ENCODE measurements at places on chromosomes 7 and 10.

- peak; percentile 58 for DNase-seq
These were observed 170.4 kb upstream of the C7orf33 start for GRCh38 chr7:148419856-148420832.

GRCh38 chr10:43224321-43224720 is 42.5 kb downstream of the RASGEF1A start:
- no peak for DNase-seq

DNA sequence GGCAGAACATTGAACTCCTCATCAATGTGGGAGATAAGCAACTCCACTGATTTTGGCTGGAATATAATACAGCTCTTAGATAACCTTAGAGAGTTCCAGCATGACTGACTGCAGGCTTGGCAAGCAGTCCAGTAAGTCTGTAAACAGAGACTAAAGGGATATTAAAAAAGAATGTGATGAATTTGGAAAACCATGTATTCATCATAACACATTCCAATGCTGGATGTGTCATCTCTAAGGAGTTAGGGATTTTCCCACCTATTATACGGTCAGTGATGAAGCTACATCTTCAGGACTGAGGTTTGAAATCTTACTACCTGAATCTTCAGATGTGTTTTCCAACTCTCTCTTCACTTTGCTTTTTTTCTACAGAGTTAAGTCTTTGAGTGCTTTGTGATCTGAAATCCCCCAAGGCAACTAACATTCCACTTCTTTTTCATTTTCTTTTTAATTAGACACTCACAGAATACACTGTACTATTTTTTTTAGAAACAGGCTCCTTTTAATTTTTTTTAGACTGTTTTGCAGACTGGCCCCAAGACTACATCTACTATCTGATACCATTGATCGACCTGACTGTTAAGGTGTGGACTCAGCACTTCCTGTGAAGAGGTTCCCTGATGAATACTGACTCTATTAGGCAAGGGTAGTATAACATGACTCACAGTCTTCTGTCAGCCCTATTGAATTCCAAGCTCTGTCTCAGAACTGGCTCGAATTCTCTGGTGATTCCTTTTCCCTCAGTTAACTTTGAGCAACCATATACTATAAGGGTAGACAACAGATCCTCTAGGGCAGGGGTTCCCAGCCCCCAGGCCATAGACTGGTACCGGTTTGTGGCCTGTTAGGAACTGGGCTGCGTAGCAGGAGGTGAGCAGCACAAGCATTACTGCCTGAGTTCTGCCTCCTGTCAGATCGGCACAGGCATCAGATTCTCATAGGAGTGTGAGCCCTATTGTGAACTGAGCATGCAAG is 678.2 kb downstream of the GRM8 start:
- no peak for DNase-seq

DNA sequence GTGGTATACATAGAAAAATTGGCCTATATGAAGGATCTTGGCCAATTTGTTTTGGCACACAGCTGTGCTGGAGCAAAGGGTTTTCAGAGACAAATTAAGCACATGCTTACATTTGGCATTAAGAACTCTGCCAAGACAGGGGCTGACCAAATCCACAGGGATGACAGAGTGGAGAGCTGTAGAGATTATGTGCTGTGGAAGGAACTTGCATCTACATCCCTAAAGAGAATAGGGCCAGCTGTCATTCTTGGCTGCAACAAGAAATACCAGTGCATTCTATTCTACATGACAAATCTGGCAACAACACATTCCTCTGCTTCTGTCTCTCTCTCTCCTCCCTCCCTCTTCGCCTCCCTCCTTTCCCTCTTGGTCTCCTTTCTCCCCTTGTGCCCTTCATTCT is 75.6 kb downstream of the POM121L12 start:
- no peak for DNase-seq

DNA sequence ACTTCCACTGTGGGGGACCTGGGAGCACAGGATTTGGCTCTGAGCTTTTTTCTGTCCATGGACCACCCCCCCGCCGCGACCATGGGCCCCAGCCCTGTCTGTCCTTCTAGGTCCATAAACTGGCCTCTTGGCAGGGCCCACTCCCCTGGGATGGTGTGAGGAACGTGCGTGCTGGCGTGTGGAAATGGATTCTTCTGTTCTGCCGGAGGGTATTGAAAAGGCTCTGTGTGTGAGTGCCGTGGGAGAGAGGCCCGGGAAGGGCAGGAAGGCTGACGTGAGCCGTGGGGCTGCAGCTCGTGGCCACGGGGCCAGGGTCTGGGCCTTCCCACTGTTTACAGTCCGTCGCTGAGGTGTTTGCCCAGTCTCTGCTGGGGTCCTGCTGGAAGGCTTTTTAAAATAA is 123.7 kb downstream of the GRK5 start:
- DNase-seq = no peak

DNA sequence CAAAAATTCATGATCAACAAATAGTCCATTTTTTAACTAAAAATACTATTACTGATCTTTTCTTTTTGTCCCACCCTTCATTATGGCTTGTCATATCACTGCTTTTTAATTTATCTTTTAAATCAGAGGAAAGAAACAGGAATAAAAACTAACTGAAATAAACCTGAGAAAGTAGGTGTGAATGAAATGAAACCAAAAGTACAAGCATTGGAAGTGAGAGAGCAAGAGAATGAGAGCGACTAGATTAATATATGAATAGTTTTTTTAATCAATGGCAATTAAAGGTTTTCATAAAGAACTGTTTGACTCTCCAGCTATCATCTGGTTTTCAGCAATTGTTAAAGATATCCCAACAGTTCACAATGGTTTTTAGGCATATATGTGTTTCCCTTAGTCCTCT is 137.8 kb downstream of the SPAG6 start:
- no peak for DNase-seq

GRCh38 chr10:740936-741431 is 51.5 kb upstream of the DIP2C start:
- no peak for DNase-seq

GRCh38 chr7:66015440-66016130 is 33.6 kb upstream of the GUSB start:
- no peak for DNase-seq

DNA sequence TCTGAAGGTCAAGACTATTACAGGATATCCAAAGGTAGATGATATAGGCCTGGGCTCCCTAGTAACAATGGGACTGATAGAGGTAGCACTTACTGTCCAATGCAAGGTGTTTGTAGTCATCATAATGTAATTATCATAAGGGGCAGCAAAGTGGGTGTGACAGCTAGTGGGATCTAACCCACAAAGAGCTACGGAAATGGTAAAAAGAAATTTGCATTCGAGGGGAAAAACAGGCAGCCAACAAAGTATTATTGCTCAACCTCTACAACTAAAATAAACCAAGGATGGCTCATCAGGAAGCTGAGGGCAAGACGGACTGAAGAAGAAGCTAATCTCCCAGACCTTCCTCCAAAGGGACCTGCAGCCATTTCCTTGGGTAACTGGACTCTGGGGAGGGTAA is 211.0 kb downstream of the WDR11 start:
- no peak for DNase-seq

GRCh38 chr7:95476904-95477594 is 8.7 kb upstream of the ASB4 start:
- peak; percentile 83 for DNase-seq

- DNase-seq = no peak
These were observed 106.1 kb upstream of the RSU1 start for GRCh38 chr10:16923309-16923708.

DNA sequence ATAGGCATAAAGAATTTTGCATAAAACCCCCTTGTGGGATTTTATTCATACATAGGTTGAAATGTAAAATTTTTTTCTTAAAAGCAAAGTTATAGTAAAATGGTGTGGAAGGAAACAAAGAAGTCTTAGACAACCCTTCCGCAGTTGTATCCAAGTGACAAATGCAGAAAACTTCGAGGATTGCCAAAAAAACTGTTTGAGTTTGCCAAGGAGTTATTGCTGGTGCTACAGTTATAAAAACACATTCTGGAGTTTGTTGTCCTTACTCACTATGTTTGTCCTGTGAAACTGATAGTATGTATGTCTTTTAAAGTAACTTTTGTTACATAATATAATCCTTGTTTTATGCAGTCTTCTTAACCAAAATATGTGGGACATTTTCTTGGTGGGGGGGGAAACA is 120.3 kb downstream of the FOXP2 start:
- no peak for DNase-seq

- DNase-seq = no peak
These were observed 24.9 kb upstream of the NPS start for GRCh38 chr10:127524229-127524628.

GRCh38 chr7:106657085-106657991 is 3.6 kb downstream of the CCDC71L start:
- DNase-seq = no peak

DNA sequence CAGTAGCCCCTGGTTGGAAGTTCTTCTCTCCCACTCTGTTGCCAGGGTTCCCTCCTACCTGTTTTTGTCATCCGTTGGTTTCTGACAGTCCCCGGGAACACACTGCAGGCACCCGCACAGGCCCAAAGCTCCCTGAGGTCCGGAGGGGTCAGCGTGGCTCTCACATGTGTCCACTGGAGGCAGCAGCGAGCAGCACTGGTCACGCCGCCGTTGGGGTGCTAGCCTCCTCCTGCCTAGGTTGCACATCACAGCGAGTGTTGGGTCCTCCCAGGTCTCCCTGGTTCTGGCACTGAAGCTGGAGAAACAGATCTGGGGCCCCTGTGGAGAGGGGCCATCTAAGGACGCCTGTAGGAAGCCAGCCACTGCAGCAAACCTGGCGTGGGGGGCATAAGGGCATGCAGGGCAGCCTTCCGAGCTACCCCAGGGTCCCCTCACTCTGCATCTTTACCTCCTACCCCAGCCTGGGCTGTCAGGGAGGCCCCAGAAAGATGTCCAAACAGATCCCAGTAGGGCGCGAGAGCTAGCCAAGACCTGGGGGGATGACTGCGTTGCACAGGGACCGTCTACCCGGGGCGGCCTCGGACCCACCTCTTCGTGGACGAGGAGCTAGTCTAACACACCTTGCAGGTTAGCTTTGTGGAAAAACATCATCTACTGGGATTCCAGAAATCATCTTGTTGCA is 28.9 kb downstream of the LRRC27 start:
- DNase-seq = peak; percentile 71

DNA sequence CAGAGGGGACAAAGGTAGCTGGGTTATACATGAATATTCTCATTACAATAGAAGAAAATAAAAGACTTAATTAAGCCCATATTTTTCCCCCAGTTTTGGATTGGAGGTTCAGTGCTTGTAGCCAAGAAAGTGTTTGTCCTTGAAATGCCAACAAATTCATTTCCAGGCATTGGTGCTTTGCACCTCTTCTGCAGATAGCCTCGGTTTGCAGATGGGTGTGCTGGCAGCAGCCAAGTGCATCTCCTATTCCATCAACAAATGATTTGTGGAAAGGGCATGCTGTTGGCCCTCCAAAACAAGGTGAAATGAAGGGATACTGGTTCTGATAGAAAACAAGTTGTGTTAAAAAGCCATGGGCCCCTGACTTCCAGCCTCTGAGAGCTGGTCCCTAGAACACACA is 187.3 kb downstream of the DPY19L1 start:
- DNase-seq = no peak

GRCh38 chr10:31625566-31625965 is 303.1 kb downstream of the ARHGAP12 start:
- no peak for DNase-seq

- DNase-seq = no peak
These were observed 32.3 kb upstream of the PRKCQ start for GRCh38 chr10:6612371-6612770.

DNA sequence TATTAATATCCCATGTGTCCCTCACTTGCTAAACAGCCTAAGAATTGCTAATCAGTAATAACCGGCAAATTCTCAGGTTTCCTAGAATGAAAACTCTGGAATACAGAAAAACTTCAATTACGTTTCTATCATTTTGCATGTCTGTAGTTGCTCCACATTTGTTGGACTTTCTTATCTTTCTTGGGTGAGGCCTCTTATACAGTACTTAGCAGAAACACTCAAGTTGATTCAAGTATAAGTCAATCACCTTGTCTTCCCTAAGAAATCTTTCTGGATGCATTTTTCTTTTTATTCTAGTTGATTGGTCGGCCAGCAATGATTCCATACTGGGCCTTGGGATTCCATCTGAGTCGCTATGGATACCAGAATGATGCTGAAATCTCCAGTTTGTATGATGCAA is 61.4 kb downstream of the MGAM2 start:
- DNase-seq = no peak

GRCh38 chr10:122388287-122388997 is 13.9 kb downstream of the PLEKHA1 start:
- DNase-seq = no peak

- DNase-seq = no peak
These were observed 54.8 kb upstream of the AGBL3 start for GRCh38 chr7:134931487-134931886.

- peak; percentile 35 for DNase-seq
These were observed 90.9 kb downstream of the MLLT10 start for GRCh38 chr10:21624951-21625350.

GRCh38 chr10:70786799-70787415 is 1.7 kb upstream of the TBATA start:
- DNase-seq = no peak

DNA sequence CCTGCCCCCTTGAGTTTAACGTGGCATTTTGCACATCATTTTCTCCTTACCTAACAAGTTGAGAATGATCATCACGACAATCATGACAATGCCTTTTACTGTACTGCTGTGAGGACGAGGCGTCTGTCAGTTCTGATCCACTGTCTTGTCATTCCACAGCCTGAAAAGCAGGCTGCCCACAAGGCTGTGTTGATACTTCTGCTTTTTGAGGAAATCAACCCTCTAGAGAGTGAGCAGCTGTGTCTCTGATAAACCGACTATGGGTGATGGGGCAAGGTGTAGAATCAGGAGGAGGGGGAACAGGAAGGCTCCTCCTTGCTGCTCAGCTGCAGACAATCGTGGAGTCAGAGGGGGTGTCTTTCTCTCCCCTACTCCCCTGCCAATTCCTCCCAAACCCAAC is 30.6 kb upstream of the C10orf120 start:
- no peak for DNase-seq

GRCh38 chr10:120396228-120396627 is 60.8 kb upstream of the PLPP4 start:
- DNase-seq = no peak

GRCh38 chr10:62384057-62384446 is 9.9 kb downstream of the ZNF365 start:
- DNase-seq = peak; percentile 73

GRCh38 chr10:79982362-79982800 is 33.5 kb upstream of the SFTPD start:
- no peak for DNase-seq

Data from activated CD4-positive, alpha-beta T cell treated with anti-CD3 and anti-CD28 coated beads, Interleukin-2, amount 10 ng/mL, durations not matched to agents 24 days and 14 days (primary cell).